ENCODE measurements at places on chromosomes 13 and 19.

DNA sequence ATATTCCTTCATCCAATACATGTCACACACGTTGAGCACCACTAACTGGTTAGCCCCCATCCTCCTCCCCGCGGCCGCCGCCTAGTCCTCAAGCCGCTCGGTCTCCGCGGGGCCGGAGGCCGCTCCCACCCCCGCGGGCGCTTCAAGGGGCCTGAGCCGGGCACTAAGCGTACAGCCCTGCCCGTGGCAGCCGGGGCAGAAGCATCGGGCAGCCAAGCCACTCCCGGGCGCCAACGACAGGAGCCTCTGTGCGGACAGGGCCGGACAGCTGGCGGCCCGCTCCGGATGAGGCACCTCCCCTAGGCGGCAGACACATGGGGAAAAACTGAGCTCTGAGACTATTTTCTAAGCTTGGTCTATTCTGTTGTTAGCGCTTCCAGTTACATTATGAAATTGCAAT is 2.8 kb upstream of the ZNF543 start:
- DNase-seq = no peak

DNA sequence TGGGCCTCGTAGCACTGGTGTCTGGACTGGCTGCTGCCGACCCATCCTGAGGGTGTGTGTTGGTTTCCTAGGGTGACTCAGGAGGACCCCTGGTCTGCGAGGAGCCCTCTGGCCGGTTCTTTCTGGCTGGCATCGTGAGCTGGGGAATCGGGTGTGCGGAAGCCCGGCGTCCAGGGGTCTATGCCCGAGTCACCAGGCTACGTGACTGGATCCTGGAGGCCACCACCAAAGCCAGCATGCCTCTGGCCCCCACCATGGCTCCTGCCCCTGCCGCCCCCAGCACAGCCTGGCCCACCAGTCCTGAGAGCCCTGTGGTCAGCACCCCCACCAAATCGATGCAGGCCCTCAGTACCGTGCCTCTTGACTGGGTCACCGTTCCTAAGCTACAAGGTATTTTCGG is 13.8 kb downstream of the TIMM13 start:
- DNase-seq = no peak

- DNase-seq = no peak
These were observed 139.8 kb downstream of the SLITRK5 start for GRCh38 chr13:87810920-87811344.

- peak; percentile 60 for DNase-seq
These were observed 44.3 kb downstream of the BBC3 start for GRCh38 chr19:47186446-47187334.

DNA sequence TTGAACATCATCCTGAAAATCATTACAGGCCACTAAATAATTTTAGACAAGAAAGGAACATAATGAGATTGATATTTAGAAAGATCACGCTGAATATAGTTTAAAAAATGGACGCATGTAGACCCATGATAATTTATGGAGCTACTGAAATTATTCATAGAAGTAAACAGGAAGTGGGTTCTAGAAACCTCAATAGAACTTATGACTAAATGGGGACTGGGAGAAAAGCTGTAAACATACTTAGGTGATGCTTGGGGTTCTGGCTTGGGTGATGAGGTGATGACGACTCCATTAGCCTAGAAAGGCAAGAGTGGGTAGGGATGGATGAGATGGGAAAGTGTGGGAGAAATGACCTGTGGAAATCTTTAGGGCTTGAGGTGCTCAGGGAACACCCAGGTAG is 484.0 kb downstream of the MYO16 start:
- no peak for DNase-seq

- DNase-seq = no peak
These were observed 22.9 kb downstream of the PPP5C start for GRCh38 chr19:46369817-46370216.

DNA sequence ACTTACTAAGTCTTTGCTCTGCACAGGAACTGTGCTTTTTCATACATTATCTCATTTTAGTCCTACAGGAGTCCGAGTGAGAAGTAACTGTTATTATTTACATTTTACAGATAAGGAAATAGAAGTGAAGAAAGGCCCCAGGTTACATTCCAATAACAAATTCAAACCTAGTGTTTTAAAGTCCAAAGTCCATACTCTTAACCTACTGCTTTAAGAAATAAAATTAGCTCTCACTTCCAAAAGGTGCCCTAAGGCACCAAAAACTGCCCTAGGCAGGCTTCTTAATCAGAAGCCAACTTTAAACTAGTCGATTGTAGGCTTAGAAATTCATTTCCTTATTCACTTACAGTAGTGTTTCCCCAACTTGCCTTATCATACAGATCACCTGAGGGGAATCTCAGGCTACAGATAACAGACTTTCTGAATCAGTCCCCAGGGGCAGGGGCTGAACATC is 555.9 kb downstream of the DIAPH3 start:
- DNase-seq = no peak

DNA sequence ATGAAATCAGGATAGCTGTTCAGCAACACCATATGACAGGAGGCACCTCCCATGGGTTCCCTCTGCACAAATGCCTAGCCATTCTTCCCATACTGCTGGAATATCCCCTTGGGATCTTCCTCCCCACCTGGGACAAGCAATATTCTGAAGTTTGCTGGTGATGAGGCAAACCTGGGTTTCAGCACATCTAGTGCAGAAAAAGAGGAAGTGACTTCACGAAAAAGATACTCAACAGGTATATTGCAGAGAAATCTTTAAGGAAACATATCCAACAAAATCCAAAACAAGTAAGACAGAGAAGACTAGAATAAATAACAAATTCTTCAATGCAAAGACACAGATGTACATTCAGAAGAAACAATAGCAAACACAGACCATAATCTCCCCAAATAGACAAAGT is 1497.0 kb downstream of the PCDH9 start:
- no peak for DNase-seq

- DNase-seq = no peak
These were observed 1227.1 kb downstream of the SLITRK1 start for GRCh38 chr13:82654861-82655855.

DNA sequence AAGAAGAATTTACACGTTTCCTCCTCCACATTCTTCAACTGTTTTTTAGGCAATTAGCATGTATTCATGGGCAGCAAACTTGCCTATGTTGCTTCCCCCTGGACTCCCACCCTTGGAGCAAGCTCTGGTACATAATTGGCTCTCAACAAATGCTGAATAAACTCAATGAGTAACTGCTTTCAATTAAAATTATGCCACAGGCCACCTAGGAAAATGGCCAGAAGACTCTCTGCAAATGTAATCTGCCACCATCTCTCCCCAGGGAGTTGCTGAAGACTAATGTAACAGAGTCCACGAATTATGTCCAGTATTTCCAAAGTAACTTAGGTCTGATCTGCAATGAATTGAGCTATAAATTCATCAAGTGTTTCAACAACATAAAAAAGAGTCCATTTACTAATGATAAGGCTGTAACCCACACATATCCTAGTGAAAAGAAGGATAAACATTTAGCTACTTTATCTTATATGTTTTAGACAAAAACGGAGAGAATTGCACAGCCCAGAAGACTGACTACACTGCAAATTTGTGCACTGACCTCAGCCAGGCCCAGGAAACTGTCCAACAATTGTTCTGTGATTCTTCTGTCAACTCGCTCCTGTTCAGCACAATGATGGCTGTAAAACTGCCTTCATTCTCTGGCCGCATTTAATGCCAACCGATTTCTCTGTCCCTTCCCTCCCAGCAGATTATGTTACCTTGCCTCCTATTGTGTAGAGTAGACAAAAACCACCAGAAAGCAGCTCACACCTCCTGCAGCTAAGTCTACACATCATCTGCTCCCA is 808.6 kb upstream of the ARGLU1 start:
- DNase-seq = no peak

- no peak for DNase-seq
These were observed 381.1 kb downstream of the FGF14 start for GRCh38 chr13:102020611-102021216.

DNA sequence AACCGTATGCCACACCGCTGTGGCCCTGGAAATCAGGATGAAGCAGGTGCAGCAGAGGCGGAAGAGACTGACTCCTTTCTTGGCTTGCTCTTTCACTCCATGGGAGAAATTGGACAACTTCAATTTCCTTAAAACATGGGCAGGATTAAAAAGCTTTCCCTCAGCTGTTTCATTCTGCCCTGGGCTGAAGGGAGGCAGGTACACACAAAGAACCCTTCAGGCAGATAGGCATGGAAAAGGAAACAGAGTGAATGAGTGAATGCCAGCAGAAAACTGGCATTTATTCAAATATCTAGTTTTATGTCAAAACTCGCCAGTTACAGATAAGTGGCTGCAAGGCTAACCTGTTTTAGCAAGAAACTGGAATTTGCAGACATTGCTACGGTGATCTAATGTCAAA is 71.0 kb upstream of the SLC15A1 start:
- no peak for DNase-seq

GRCh38 chr13:73842184-73842583 is 292.0 kb downstream of the KLF12 start:
- DNase-seq = no peak

- DNase-seq = no peak
These were observed 17.4 kb downstream of the GPR183 start for GRCh38 chr13:99289674-99290337.

GRCh38 chr19:8826371-8826770 is 5.7 kb downstream of the ZNF558 start:
- no peak for DNase-seq

DNA sequence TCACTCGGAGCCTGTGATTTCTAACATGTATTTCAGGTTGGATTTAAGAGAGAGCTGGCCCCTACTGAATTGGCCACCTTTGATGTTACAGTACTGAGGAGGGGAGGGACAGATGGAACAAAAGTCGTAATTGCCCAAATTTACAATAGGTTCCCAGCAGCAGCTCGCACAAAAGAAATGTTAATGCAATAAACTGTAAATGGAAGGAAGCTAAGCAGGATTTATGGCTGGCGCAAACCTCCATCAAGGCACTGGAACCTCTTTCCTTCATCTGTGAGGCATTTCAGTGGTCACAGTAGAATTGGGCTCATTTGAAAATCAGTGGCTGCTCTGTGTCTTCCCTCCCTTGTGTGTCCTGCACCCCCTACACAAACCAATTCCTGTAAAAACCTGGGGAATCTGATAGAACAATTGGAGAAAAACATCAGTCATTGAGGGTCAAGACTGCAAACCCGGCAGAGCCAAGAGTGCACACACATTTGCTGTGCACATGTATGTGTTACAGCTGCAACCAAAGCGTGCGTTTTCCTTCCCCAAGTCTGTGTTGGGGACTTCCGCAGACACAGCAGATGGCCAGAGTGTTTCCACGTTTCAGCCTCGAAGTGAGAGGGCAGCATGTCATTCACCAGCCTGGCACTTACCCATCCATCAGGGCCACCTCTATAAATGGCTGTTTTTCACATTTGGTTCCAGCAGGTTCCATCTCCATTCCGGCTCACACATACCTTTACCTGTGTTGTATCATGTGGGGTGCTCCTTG is 192.8 kb downstream of the TM9SF2 start:
- DNase-seq = no peak

GRCh38 chr13:27183561-27184147 is 12.0 kb upstream of the USP12 start:
- no peak for DNase-seq

GRCh38 chr13:69866555-69866954 is 241.1 kb upstream of the ATXN8OS start:
- no peak for DNase-seq

DNA sequence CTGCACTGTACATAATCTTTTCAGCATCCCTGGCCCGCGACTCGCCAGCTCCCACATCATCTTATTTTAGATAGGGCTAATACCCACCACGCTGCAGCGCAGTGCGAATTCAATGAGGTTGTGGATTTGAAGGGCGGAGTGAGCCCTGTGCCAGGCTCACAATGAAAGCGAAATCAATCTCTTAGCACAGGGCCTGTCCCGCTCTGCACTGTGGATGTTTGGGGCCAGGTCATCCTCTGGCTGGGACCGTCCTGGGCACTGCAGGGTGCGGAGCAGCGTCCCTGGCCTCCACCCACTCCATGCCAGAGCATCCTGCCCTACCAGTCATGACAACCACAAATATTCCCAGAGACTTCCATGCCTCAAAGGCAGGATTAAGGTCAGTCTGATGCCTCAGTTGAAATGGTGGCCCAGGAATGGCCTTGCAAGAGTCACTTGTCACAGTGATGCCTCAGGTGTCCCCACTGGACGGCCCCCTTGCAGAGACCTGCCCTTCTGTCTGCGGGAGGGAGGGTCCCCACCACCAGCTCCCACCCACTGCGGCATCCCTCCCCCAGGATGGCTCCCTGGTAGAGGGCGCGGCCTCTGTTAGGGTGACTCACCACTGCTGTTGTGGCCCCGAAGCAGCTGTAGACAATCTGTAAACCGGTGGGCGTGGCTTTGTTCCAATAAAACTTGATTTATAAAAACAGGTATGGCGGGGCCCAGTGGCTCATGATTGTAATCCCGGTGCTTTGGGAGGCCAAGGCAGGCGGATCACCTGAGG is 5.6 kb downstream of the UHRF1 start:
- no peak for DNase-seq

GRCh38 chr13:66780814-66781213 is 449.3 kb downstream of the PCDH9 start:
- DNase-seq = no peak

DNA sequence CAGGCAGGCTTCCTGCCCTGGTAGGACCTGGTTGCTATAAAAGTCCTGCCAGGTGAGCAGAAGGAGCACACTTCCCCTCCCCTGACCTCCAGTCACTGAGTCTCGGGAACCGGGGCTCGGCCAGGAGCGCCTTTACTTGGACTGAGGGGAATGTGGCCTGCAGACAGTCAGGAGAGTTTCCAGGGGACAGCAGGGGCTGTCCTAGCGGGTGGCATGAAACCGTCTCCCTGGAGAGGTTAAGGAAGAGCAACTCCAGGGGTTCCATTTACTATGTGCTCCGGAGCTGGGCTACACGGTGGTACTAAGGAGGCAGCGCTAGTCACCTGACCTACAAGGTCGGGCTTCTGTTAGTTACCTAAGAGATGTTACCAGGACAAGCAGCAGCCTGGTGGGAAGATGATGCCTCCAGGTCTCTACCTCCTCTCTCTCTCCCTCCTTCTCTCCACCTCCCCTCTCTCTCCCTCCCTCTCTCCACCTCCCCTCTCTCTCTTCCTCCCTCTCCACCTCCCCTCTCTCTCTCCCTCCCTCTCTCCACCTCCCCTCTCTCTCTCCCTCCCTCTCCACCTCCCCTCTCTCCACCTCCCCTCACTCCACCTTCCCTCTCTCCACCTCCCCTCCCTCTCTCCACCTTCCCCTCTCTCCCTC is 4.1 kb upstream of the CNOT3 start:
- DNase-seq = no peak

- DNase-seq = no peak
These were observed 168.3 kb upstream of the TSHZ3 start for GRCh38 chr19:31517224-31518180.

Measured in activated CD8-positive, alpha-beta memory T cell treated with anti-CD3 and anti-CD28 coated beads for 48 hours (primary cell).